ENCODE measurements at places on chromosomes 2 and 18. TPM values are rescaled to one million over a fixed set of nuclear protein-coding genes. Genes with fewer than 3 reads are reported as not detected.

Gene TUBA3E
- total RNA-seq, result not detected

Gene LONRF2
- total RNA-seq, result 0.16 TPM

Gene FBLN7
- total RNA-seq, result 49.9 TPM

Gene EMX1
- not detected for total RNA-seq

Gene OSR1
- total RNA-seq, result not detected

Gene PLGLB1
- 1.8 TPM for total RNA-seq

Gene STARD6
- total RNA-seq, result 0.32 TPM

All from activated T-helper 17 cell treated with anti-CD3 and anti-CD28 coated beads, Interleukin-2, amount 50 U/mL, for 72 hours (primary cell).